Mesenchymal stem cell (in vitro differentiated cells and primary cell): ENCODE measurements at places on chromosomes 4 and X.

DNA sequence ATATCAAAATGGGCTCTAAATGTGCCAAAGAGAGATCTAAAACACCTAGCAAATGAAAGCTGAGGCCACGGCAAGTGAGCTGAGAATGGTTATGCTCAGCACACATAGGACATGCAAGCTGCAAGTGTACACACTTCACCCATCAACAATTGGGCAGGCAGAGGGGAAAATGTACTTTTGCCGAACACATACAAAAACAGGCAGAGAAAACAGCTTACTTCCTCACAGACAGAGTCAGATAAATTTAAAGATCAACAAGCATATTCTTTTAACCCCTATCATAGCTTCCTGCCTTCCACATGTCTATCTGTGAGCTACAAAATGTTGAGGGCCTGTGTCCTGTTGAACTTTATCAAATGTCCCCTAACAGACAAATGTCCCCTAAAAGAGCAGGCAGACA, 60.3 kb downstream of the SH3KBP1 start:
- H3K27ac ChIP-seq: no peak overlapping the region
- H3K4me1 ChIP-seq: peaks cover 2% of the 10 kb centered on the region
- DNase-seq: no peak
- H3K27me3 ChIP-seq: no peaks in the 10 kb centered on the region

DNA sequence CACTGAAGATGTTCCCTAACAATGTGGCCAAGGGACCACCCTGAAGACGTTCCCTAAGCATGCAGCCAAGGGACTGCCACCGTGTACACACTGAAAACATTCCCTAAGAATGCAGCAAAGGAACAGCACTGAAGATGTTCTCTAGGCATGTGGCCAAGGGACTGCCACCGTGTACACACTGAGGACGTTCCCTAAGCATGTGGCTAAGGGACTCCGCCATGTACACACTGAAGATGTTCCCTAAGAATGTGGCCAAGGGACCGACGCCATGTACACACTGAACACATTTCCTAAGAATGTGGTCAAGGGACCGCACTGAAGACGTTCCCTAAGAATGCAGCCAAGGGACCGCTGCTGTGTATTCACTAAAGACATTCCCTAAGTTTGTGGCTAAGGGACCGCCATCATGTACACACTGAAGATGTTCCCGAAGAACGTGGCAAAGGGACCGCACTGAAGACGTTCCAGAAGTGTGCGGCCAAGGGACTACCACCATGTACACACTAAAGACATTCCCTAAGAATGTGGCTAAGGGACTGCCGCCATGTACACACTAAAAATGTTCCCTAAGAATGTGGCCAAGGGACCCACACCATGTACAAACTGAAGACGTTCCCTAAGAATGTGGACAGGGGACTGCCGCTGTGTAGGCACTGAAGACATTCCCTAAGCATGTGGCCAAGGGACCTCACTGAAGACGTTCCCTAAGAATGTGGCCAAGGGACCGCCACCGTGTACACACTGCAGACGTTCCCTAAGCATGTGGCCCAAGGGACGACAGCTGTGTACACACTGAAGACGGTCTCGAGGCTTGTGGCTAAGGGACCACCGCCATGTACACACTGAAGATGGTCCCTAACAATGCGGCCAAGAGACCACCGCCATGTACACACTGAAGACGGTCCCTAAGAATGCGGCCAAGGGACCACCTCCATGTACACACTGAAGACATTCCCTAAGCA, 54.8 kb downstream of the DHRSX start:
- H3K27ac ChIP-seq: no peak overlapping the region
- H3K27me3 ChIP-seq: no peaks in the 10 kb centered on the region
- H3K36me3 ChIP-seq: peaks cover 6% of the 10 kb centered on the region
- H3K4me3 ChIP-seq: no peak overlapping the region
- no peak for DNase-seq

- DNase-seq: peak; percentile 87
- peak overlapping the region; percentile 63 for H3K4me3 ChIP-seq
- no peak overlapping the region for H3K27ac ChIP-seq
Observed at GRCh38 chrX:3518870-3519269, 172.4 kb upstream of the MXRA5 start.

DNA sequence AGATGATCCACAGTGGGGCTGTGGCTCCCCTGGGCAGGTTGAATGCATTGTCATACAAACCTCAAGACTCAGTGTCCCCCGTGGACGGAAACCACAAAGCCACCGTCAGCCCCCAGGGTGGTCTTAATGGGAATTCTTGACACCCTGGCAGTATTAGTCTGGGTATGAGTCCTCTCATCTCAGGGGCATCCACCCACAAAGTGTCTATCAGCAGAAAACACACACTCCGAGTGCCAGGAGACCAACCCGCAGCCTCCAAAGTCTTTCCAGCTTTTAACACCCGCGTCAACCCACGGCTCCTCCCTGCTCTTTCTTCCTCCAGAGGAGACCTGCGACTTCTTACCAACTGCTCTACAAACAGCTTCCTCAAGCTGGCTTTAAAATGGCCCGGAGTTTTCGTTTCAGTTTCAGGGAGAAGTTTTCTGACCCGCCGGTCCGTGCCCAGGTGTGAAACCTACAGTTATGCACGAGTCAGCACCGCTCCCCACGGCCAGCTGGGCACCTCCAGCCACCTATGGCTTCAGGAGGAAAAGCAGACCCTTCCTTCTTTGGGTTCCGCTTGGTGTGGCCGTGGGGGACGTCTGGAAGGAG, 14.4 kb upstream of the ASMTL start:
- H3K27me3 ChIP-seq: no peaks in the 10 kb centered on the region
- no peak for DNase-seq
- H3K36me3 ChIP-seq: no peaks in the 10 kb centered on the region

DNA sequence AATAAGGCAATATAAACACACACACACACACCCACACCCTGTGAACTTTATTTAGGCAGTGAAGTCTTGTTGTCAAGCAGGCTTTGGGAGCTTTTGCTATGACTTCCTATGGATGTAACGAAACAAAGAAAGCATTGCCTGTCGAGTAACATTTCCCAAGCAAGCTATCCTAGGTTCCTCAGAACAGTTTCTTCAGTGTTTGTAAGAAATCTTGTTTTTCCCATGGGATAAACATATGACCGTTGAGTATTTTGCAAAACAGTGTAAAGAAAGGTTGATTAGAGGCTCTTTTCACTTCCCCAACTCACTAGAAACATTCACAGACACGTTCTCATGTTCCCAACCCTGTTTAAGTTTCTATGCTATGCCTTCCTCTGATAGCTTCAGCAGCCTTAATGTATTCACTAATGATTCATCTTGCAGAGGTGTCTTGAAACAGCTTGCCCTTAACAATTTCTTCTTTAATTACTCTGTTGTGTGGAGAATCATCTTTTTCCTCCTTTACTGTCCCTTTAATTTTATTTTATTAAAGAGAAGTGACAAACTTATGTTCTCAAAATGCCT, 1947.1 kb upstream of the TENM3 start:
- no peak for DNase-seq
- H3K4me1 ChIP-seq: no peaks in the 10 kb centered on the region
- no peaks in the 10 kb centered on the region for H3K36me3 ChIP-seq
- no peak overlapping the region for H3K27ac ChIP-seq

DNA sequence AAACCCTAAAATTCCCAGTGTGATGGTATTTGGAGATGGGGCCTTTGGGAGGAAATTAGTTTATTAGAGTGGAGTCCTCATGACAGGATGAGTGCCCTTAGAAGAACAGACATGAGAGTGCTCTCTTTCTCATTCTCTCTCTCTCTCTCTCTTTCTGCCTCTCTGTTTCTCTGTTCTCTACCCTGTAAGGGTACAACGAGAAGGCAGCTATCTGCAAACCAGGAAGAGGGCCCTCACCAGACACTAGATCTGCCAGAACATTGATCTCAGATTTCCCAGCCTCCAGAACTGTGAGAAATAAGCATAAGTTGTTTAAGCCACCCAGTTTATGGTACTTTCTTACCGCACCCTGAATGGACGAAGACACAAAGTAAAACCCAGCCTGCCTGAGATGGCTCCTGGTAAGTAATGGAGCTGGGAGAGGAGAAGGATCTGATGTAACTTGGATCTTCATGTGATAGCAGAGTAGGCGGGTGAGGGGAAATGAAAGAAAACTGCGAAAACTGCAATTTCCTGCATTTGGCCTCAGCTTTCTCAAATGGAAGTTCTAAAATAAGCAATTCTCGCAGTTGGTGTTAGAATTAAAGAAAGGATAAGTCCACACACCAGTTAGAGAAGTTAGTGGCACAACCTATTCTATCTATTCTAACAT, 8.7 kb upstream of the CDS1 start:
- DNase-seq: no peak
- H3K27me3 ChIP-seq: no peaks in the 10 kb centered on the region
- no peak overlapping the region for H3K4me3 ChIP-seq
- no peaks in the 10 kb centered on the region for H3K36me3 ChIP-seq
- no peaks in the 10 kb centered on the region for H3K4me1 ChIP-seq

- no peaks in the 10 kb centered on the region for H3K36me3 ChIP-seq
- H3K27ac ChIP-seq: no peak overlapping the region
- H3K4me1 ChIP-seq: no peaks in the 10 kb centered on the region
- no peak overlapping the region for H3K4me3 ChIP-seq
- H3K27me3 ChIP-seq: no peaks in the 10 kb centered on the region
- DNase-seq: no peak
Observed at GRCh38 chrX:12390301-12390700, 252.0 kb downstream of the FRMPD4 start.

DNA sequence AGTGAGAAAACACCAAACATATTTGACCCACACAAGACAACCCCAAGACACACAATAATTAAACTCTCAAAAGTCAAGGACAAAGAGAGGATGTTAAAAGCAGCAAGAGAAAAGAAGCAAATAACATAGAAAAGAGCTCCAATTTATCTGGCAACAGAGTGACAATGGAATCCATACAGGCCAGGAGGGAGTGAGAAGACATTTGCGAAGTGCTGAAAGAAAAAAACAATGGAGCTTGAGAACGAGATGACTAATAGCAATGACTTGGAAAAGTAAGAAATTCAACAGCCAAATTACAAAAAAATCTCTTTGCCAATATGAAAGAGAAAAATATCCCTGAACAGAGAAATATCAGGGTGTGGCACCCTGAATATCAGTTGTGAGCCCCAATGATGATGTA, 61.6 kb downstream of the MAD2L1 start:
- no peaks in the 10 kb centered on the region for H3K36me3 ChIP-seq
- no peaks in the 10 kb centered on the region for H3K27me3 ChIP-seq
- no peak for DNase-seq
- no peaks in the 10 kb centered on the region for H3K4me1 ChIP-seq

DNA sequence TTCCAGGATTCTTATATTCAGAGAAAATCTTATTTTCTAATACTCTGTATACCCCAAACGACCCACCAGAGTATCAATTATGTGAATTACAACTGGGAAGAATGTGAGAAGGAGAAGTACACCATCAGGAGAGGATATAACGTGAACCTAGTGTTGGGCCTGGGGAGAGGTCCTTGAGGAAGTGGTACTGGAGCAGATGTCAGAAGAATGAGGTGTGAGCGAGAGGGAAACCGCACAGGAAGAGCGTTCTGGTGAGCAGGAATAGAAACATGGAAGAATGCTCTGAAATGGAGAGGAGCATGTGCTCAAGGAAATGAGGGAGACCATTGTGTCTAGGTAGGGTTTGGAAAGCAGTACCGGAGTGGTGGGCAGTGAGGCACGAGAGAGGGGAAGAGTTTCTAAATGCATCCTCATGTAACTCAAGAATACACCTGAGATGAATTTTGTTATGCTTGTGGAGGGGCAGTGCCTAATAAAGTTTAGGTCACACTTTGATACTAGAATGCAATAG, 151.6 kb downstream of the GRID2 start:
- H3K27me3 ChIP-seq: no peaks in the 10 kb centered on the region
- peaks cover 2% of the 10 kb centered on the region for H3K4me1 ChIP-seq
- H3K36me3 ChIP-seq: no peaks in the 10 kb centered on the region
- no peak overlapping the region for H3K27ac ChIP-seq
- DNase-seq: no peak

DNA sequence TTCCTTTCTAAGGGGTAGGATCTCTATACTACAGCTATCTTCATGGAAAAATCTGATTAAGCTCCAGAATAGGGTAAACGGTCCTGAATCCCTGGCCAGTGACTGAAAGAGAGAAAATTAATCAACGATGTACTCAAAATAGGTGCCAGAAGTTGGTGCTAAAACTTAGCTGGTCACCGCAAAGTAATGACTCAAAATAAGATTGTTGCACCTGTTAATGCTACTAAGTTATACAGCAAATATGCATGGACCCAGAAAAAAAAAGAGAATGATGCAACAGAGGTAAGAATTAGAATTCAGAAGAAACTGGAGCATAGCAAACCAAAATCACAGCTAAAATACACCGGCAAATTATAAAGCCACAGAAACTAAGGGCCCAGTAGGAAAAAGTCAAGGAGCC, 239.7 kb upstream of the FAM241A start:
- no peak overlapping the region for H3K4me3 ChIP-seq
- no peak for DNase-seq
- H3K36me3 ChIP-seq: no peaks in the 10 kb centered on the region
- no peaks in the 10 kb centered on the region for H3K27me3 ChIP-seq

- no peaks in the 10 kb centered on the region for H3K4me1 ChIP-seq
- H3K27ac ChIP-seq: no peak overlapping the region
- H3K27me3 ChIP-seq: no peaks in the 10 kb centered on the region
- no peak overlapping the region for H3K4me3 ChIP-seq
- peak; percentile 23 for DNase-seq
- no peaks in the 10 kb centered on the region for H3K36me3 ChIP-seq
Observed at GRCh38 chr4:140172960-140173359, 19.0 kb upstream of the MAML3 start.
